OCI-LY7 (cell line): ENCODE measurements at places on chromosomes 1 and 21.

DNA sequence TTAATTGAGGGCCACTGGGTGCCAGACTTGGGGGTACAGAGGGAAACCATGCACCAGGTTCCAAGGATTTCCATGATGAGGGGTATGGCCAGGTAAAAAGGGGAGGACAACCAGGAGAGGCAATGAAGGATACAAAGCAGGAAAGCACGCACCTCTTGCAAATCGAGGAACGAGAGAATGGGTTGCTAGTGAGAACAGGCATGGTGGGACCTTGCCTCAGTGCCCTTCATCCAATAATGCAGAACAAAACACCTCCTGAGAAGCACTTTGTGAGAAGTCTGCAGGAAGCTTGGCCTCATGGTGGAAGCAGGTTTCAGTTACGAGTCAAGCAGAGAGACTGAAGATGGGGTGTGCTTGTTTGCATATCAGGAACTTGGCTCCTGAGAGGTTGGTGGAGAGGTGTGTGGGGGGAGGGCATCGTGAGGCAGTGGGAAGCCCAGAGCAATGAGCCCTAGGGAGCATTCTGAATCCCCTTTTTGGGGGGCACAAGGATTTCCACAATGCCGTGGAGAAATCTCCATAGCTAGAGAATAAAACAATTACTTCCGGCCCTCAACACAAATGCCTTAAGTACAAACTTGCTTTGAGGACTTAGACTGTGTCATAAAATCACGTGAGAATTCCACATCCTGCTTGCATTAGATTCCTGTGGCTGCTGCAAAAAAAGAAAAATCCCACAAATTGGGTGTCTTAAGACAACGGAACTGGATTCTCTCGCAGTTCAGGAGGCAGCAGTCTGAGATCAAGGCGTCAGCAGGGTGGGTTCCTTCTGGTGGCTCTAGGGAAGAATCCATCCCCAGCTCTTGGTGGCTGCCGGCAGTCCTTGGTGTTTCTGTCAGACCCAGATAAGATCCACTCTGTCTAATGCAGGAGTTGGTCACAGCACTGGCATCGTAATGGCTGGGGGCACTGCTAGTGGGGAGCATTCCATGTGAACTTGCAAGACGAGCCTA is 54.9 kb upstream of the BACE2 start:
- DNase-seq, result peak; percentile 3

GRCh38 chr1:211133836-211134669 is at the start of gene KCNH1:
Gene KCNH1 (minus strand): TSS chr1:211134148. CDS start chr1:211133945, 203 bp downstream.
- DNase-seq, result peak; percentile 33

GRCh38 chr1:91548376-91549040 is 47.9 kb downstream of the CDC7 start:
- DNase-seq, result peak; percentile 58

DNA sequence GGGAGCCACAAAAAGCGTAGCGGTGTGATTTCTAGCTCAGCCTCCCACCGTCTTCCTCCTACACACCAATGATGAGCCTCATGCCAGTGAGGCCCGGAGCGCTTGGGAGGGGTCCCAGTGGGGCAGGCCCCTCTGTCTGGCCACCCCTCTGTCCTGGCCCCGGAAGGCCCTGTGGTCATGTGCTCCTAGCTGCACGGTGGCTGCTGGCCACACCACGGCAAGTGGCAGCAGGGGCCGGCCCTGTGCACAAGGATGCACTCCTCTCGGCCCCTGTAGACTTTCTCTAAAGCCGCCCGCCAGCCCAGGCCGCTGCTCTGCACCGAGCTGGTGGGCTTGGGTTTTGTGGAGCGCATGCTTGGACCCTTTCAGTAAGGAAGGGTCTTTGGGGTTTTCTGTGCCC is 53.6 kb downstream of the KCNAB2 start:
- no peak for DNase-seq

GRCh38 chr21:37546299-37546908 is 179.8 kb downstream of the DYRK1A start:
- no peak for DNase-seq

DNA sequence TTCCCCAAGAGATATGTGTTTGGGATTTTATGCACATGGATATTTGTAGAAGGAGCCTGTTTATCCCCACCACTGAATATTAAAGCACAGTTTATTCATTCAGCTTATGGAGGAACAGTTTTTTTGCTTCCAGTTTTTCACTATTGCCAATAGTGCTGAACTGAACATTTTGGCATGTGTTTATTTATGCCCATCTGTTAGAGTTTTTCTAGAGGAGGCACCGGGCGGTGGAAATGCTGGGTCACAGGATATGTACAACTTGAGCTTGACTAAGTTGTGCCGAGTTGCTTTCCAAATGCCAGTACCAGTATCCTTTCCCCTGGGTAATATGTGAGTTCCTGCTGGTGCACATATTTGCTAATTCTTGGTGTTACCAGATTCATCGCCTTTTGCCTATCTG is 111.3 kb downstream of the GREM2 start:
- DNase-seq, result no peak

DNA sequence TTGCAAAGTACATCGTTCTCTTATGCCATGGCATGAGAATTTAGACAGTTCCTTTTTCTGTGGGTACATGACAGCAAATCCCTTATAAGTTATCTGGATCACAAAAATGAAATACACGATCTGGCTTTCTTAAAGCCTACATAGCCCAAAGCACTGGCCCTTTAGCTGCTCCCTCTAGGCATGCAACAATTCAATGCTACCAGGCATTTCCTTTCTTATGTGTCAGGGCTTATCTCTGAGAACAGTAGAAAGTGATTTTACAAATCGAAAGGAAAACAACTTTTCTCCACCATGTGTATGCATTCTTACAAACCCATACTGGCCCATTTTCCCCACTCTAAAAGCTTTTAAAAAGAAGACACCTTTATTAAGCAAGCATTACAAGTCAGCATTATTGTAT is 139.7 kb downstream of the GRIK1 start:
- DNase-seq, result no peak

GRCh38 chr1:10106241-10106640 is 73.5 kb downstream of the UBE4B start:
- no peak for DNase-seq

- DNase-seq, result no peak
Observed at GRCh38 chr1:239067480-239067879, 318.9 kb upstream of the CHRM3 start.

DNA sequence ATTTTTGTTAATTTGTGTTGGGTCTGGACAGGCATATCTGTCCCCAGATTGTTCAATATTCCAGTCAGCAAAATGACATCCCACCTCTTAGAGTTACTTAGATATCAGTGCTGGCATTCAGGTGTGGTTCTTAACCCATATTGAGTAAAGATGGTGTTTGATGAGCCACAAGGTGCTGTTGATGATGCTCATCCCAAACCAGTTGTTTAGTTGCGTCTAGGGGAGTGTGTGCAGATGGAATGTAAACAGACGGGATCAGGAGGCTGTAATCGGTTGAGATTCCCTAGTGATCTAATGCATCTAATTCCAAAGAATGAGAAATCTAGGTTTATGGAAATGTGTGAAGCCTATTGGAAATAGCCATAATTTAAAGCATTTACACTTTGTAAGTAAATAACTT is 1.1 kb downstream of the HOOK1 start:
- no peak for DNase-seq

DNA sequence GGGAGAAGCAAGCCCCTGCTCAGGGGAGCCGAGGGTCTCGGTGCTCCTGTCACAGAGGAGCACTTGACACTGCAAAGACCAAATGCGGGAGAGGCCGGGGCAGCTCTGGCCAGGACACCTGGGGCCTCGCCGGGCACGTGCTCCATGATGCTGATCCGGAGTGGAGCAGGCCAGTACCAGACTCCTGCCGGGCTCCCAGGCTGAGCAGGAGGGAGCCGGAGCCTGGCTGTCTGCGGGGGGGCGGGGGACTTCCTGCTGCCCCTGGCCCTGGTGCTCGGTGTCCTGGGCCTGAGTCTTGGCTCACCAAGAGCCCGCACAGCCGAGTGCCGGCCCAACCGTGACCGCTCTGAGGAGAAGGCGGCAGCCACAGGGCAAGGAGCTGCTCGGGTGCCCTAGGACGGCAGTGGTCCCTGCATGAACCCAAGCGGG is 38.5 kb upstream of the TMEM52 start:
- no peak for DNase-seq
